Right lung (tissue), 10 donors: ENCODE measurements at places on chromosomes 1 and 21. TPM values are rescaled to one million over a fixed set of nuclear protein-coding genes. Genes with fewer than 3 reads are reported as not detected.

DNA sequence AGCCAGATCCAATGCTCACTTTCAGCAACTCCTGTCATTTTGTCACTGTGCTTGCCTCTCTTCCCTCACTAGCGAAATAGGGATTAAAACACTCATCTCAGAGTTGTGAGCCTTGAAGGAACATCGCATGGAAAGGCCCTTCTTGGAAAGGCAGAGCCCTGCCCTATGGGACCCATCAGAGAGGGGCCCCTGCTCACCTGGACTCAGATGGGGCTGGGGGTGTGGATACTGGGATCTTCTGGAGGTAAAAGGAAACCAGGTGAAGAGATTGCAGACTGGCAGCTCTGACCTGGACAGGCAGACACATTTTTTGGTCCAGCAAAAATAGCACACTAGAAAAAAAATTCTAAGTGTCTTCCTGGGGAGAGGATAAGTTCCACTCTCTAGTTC lies 54.2 kb upstream of the EPS8L3 start:
- DNase-seq: no peak

- DNase-seq: peak; percentile 89
Observed at GRCh38 chr1:1990222-1990621, 13.4 kb downstream of the CFAP74 start.

DNA sequence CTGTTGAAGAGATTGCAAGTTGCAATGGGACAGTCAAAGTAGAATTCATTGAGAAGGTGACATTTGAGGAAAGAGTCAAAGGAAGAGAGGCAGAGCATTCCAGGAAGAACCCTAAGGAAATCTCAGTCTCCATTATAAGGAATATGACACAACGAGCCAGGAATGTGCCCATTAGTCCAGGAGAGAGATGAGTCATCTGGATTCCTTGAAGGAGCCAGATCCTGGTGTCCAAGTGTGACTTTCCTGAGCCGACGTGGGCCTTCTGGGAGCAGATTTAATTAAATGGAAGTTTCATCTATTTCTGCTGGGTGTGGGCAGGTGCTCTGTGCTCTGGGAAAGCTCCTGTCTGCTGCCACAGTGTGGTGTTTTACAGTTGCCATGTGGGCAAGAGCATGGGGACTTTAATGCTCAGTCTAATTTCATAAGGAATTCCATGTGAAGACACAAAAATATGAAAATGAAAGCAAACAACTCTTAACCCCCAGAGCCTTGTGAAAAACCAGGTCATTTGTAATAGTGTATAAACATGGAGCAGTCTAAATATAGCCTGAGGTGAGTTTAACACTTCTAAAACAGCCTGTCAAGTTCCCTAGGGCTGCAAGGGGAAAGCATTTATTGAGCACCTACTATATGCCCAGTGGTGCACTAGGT lies 111.4 kb upstream of the ARTN start:
- no peak for DNase-seq

- DNase-seq: peak; percentile 45
Observed at GRCh38 chr1:224159541-224159940, 23.5 kb upstream of the DEGS1 start.

DNA sequence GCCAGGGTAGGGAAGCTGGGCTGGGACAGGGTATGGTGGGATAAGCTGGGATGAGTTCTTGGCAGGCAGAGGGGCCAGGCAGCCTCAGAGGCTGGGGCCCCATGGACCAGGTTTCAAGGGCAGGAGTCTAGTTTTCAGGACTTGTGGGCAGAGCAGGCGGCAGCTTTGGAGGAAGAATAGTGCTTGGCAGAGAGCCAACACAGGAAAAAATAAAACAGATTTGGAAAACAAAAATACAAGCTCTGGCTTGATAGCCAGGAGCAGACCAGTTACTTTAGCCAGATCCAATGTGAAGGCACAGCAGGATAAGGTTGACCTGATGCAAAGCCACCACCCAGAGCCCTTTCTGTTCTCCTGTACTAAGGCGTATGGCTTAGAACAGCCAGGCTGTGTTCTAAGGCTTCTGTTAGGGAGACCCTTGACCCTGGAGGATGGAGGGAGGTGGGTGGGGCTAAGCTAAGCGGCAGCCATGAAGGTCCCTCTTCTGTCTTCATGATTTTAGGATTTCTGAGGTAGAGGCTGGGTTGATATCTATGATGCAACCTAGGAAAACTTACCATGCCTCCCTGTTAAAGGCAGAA lies 5.5 kb downstream of the TRAF5 start:
- no peak for DNase-seq

ZNF593OS gene
- polyA plus RNA-seq: 1.9 TPM

DNA sequence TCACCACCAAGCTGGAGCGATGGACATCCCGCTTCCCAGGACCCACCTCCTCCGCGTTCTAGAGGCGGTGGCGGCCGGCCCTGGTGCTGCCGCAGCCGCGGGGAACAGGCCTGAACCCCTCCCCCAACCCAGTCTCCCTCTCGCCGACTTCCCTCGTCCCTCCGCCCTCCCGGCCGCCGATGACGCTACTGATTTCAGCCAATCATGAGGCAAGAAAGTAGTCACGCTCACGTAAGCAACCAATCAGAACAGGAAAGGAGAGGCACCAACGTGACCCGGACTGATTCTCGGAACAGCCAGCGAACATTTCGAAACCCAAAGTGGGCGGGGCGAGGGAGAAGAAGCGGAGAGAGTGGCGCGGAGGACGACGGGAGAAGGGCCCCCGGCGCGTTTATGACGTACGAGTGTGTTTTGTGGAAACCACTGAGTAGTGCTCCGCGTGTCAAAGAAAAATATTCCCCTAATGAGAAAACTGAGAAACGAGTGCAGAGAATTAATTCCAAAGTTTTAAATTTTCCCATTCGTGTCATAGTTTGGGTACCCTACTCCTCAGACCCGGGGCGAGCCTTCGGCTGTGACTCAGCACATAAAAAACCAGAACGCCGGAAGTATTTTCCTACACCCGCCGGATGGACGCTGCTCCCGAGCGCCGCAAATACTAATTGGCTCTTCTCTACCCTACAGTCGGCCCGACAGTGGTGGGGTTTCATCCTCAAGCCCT lies at the start of gene NRDC:
TSS of gene NRDC (minus strand) at position 112 of the 721 bp plus-strand sequence. CDS start 112 bp downstream, outside the sequence.
- peak; percentile 100 for DNase-seq

CHIA gene
- 0.65 TPM for polyA plus RNA-seq

DNA sequence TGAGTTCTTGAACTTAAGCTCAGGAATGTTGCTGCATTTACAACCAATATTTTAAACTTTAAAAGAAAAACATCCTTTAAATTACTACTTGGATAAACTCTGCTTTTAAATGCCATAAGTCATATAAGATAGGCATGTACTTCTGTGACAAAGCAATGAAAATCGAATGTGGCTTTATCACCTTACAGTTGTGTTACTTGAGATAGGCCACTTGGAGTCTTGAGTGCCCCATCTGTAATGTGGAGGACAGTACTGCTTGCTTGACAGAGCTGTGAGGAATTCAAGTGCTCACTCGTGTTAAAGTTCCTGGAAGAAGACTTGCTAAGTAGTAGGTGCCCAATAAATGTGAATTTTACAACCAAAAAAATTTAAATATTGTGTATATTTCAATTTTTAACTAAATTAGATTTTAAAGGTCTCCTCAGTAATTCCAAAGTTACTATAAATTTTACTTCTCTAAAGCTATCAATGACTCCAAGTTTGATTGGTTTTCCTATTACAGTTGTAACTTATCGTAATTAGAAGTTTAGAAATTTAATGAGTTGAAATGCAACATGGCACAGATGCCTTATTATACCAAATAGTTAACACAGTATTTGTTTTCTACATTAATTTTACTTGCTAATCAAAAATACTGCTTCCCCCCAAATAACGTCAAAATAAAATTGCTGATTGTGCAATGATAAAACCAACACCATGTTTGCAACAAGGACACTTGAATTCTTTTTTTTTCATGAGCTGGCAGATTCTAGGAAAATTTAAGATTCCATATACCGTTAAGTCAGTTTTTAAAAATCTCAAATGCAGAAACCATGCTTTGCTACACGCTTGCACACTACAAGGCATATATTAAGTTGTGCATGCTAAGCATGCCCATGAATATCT lies 21.8 kb downstream of the PSMB2 start:
- no peak for DNase-seq

- no peak for DNase-seq
Observed at GRCh38 chr1:43237121-43237520, 32.7 kb upstream of the TMEM125 start.

CADM3 gene
- polyA plus RNA-seq: 2.5 TPM

ETNK2 gene
- 12.5 TPM for polyA plus RNA-seq

DNA sequence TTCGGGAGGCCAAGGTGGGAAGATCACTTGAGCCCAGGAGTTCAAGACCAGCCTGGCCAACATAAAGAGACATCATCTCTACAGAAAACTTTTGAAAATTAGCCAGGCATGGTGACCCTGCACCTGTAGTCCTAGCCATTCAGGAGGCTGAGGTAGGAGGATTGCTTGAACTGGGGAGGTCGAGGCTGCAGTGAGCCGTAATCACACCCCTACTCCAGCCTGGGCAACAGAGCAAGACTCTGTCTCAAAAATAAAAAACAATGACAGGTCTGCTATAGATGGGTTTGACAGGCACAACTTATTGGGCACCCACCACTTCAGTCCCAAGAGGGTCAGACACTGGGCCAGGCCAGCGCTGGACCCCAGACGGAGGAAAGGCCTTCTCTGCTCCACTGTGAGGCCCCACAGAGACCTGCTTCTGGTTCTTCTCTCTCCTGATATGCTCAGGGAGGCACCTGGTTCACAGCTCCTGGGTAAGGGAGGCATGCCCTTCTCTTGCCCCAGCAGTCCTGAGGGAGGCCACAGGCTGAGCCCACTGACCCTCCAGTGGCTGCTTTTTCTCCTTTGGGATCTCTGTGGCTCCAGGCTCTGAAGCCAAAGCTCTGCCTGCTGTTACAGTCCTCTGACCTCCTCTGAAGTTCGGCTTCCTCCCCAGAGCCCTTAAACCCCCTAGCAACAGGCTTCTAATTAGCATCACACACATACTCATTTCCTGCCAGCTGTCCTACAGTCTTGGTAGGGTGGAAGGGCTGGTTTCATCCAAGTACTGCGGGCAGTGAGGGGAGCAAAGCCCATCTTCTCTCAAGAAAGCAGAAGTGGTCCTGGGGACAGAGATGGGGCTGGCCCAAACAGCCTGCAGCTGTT lies 14.4 kb downstream of the S100A16 start:
- DNase-seq: no peak

DNA sequence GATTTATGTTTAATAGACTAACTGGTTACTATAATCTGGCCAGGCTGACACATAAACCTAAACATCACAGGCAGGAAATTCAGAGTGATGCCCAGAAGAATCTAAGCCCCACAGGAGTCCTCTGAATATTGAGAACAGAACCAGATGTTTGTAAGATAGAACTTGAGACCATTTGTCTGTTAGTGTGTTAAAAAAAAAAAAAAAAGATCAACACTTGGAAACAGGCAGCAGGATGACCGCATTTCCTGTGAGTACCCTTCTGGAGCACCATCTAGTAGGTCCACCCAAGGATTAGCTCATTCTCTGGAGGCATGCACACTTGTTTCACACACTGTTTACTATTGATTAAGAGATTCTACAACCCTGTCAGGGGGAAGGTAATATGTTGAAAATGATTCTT lies 111.4 kb upstream of the VANGL1 start:
- DNase-seq: no peak

- no peak for DNase-seq
Observed at GRCh38 chr1:179061360-179062282, 20.2 kb upstream of the TOR3A start.

PRDM16 gene
- polyA plus RNA-seq: 9.8 TPM

GRCh38 chr1:30737357-30738039 lies 14.1 kb upstream of the MATN1 start:
- no peak for DNase-seq

DNA sequence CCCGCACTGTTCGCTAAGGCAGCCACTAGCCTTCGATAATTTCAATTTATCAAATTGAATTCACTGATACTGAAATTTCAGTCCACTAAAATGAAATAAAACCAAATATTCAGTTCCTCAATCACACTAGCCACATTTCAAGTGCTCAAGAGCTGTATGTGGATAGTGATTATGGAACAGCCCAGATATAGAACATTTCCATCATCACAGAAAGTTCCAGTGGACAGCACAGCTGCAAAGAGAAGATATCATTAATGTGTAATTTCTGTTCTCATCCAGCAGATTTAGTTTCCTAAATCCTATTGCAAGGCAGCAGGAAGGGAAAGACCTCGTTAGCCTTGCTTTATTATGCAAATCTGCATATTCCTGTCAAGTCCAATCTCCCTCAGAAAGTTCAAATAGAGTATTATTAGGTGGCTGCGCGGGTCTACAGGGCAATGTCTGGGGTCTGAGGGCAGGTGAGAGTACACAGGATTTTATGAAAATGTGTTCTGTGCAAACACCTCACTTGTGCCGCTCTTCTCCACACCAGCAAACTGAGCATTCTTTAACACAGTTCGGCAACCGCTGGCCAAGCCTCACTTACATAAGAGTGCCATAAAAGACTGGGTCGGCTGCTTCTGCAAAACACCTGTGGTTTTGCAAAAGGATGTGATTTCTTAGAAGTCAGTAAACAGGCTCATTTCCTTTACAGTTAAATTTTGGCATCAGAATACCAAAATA lies 22.4 kb downstream of the CAPZB start:
- no peak for DNase-seq

DNA sequence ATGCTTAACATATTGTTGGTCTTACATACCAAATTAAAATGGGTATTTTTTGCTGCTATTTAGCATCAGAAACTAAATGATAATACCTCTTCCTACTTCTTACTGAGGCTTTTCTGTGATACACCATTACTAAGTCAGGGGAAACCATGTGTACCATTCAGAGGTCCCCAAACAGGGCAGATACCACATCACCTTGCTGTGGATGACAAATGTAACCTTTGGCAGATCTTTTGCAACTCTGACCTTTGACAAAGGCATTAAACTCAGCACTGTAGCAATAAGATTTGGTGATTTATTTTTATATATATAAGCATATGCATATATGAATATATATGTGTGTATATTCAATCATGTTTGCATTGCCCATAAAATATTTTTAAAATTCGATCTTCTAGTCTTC lies 2.9 kb downstream of the FAM177B start:
- DNase-seq: no peak

KDF1 gene
- polyA plus RNA-seq: 6.5 TPM
